NCI-H82 (cell line): ENCODE measurements at places on chromosomes 11 and 22.

- no peak for DNase-seq
Observed at GRCh38 chr11:13047884-13048283, 38.8 kb downstream of the RASSF10 start.

DNA sequence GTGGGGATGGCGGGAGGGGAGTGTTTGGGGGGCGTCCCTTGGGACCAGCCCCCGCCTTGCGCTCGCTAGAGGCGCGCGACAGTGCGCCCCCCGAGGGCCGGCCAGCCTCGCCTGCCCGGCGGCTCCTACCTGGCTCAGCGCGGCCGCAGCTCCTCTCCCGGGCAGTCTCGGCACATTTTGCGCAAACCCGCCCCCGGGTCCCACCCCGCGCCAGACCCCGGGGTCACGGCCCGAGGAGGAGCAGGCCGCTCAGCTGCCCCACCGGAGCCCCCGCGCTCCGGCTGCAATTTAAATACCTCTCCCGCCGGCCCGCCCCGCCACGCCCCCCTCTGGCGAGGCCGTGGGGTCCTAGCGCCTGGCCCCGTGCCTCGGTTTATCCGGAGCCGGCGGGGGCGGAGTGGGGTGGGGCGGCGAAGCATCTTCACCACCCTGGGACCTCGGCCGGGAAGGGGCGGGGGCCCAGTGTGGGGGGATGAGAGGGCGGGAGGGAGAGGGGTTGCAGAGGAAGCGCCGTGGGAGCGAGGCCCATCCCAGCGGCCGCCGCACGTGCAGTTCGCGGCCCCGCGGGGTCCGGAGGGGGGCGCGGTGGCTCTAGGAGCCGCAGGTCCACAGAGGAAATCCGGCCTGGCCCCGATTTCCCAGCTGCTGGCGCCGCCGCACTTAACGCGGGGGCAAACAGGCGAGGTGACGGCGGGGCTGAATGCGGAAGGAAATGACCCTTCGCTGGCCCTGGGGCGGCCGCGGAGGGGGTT, at the start of gene LRRC32:
TSS of gene LRRC32 (minus strand) at position 263 of the 752 bp plus-strand sequence. CDS start 4,793 bp downstream, outside the sequence.
- peak; percentile 22 for DNase-seq

GRCh38 chr22:31491218-31491962, 1.7 kb upstream of the EIF4ENIF1 start:
- DNase-seq, result peak; percentile 59

GRCh38 chr11:5420993-5421392, 918 bp upstream of the OR51Q1 start:
- no peak for DNase-seq

DNA sequence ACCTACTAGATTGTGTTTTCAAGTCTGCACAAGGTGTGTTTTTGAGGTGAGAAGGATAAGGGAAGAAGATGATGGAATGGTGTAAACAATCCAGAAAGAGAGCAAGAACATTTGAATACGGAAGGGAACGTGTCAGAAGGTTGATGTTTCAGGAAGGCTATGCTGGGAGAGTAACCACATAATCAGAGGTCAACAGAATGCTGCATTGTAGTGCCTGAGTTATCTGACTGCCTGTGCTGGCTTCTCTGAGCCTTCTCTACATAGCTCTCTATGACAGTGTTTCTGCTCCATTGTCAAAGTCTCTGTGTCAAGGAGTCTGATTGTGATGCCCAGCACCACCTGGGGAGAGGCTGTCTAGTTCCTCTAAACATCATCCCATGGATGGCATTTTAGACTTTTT, 74.1 kb downstream of the CYB5R2 start:
- no peak for DNase-seq

DNA sequence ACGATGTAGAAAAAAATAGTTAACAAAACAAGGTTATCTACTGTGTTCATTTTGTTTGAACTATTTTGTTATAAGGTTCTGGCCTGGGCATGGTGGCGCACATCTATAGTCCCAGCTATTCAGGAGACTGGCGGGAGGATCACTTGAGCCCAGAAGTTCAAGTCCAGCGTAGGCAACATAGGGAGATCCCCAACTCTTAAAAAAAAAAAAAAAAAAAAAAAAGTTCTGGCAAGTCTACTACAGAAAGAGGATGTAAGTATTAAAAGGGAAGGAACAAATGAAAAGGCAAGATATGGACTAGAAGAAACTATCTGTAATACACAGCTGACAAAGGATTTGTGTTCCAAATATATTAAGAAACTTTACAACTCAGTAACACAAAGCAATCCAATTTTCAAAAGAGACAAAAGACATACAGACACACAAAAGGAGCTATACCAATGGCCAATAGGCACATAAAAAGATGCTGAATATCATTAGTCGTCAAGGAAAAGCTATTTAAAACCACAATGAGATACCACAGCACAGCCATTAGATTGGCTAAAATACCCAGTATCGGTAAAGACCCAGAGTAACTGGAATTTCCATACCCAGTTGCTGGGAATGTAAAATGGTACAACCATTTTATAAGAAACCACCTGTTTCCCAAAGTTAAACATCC, 27.4 kb downstream of the RRAS2 start:
- DNase-seq, result no peak

- DNase-seq, result peak; percentile 86
Observed at GRCh38 chr22:45268167-45268957, 16.4 kb upstream of the UPK3A start.

DNA sequence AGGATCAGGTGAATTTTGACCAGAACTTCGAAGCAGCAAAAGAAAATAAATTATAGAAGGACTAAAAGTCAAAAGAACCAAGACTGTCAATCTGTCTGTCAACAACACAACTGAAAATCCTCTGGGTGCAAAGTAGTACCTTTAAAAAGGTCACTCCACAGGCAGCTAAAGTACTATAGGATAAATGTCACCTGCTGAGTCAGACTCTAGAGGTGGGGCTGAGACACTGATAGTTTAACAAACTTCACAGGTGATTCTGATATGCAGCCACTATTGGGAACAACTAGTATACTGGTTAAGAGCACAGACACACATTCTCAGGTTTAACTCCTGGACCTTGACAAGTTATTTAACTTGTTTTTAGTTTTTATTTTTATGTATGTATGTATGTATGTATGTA, 107.3 kb downstream of the FCHSD2 start:
- DNase-seq, result no peak
